ENCODE measurements at places on chromosomes 12 and 14.
A peak's percentile ranks its signal among the peaks of the same experiment; 100 is the strongest.

DNA sequence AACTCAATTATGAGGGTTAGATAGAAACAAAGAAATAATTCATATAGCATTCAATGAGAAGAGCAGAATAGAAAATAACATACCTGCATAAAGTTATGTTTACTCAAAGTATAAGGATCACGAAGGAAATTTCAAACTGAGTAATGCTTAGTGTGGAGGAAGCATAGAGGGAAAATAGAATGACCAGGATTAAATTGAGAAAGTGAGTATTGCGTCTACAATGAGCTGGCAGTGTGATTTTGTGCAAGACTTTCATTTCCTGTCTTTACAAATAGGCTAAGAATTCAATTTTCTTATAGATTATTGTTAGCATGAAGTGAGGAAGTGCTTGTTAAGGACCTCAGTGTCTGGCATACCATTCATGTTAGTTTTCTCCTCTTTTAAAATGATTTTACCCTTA, 12.0 kb downstream of the ADGRD1 start:
- DNase-seq: no peak

DNA sequence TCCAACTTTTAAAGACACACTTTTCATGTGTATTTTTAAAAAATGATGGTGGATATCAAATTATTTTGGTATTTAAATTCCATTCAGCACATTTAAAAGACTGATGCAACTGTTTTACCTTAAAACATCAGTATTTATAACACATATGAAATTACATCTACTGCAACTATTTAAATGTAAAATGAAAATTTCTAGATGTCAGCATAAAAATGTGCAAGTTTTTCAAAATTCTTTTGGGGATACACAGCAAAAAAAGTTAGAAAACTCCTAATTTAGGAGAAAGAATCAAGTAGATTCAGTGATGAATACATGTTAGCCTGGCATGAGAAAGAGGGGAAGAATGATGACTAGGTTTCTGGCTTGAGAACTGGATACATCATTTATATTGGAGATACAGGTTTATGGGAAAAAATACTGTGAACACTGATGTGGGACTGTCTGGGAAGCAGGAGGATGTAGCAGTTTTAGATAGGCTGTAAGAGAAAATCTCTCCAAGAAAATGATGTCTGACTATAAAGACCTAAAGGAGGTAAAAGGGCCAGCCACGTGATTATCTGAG, 9.2 kb downstream of the SOS2 start:
- DNase-seq: no peak

DNA sequence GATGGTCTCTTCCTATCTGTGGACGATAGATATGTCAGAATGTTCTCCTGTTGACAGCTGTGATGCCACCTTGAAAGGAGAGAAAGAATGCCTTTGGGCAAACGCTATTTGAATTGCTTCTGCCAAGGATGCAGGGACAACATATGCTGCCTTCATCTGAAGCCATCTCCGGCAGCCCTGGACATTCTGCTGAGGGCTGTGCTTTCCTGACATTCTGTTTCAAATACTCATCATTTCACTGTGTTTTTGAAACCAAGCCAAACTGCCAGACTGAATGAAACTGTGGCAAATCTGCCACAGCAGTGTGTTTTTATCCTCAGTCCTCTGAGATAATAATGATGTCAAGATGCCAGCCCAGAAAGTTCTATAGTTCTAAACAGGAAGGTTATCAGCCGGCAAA, 85.8 kb upstream of the BCAT1 start:
- DNase-seq: no peak

DNA sequence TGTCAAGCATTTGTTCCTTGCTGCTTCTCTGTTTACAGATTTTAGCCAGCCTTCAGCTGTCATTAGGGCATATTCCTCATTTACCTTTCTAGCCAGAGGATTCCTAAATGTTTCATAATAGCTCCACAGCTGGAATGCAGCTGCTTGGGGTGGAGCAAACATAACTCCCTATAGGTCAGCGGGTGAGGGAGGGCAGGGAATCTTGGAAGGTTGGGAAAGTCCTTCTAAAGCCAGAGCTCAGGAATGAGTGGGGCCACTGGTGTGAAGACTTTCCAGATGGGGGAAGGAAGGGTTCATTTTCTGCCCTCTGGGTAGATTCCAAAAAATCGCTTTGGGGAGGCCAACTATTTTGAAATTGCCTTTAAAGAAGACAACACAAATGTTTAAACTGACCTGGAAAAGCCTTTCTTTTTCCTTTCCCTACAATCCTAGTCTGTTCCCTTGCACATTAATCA, 16.3 kb upstream of the IRF2BPL start:
- DNase-seq: no peak

- DNase-seq: no peak
Observed at GRCh38 chr12:120994589-120995337, 16.4 kb downstream of the HNF1A start.

GRCh38 chr14:105878554-105878953, 352.2 kb downstream of the TMEM121 start:
- DNase-seq: no peak

GRCh38 chr12:113052326-113052725, 4.2 kb upstream of the DTX1 start:
- no peak for DNase-seq

- DNase-seq: no peak
Observed at GRCh38 chr14:51967521-51967920, 21.8 kb upstream of the RTRAF start.

DNA sequence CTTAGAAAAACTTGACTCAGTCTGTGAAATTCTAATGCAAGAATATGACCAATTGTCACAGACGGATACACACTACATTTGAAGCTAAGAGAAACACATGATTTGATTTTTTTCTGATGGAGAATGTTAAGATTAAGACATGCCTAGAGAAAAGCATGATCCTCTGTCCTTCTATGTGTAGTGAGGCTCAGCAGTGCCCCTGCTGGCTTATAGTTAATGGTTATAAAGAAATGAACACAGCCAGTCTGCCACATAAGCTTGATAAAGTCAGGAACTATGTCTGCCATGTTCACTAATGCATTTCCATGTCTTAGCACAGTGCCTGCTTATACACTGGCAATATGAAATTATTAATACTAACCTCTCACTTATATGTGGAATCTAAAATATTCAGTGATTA, 168.1 kb upstream of the DAAM1 start:
- DNase-seq: no peak

- peak; percentile 55 for DNase-seq
Observed at GRCh38 chr14:77133720-77134338, 7.8 kb downstream of the ZDHHC22 start.

DNA sequence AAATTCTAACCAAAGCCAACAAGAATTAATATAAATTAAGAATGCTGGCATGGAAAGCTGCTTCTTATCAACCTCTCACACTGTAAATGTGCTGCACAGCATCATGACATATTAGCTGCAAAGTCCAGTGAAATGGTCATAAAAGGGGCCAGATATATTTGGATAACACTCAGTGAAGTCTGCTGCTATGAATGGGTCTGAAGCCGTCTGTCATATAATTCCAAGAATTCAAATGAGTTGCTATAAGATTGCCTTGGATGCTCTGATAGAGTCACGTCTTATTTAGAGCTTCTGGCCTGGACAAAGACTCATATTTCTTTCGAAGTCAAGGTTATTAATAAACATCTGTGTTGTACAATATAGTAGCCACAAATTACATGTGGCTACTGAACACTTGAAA, 54.3 kb upstream of the OVCH1 start:
- DNase-seq: no peak

GRCh38 chr12:114735680-114736374, 51.9 kb upstream of the TBX3 start:
- DNase-seq: no peak
